ENCODE measurements at places on chromosomes 2 and 18.
A peak's percentile ranks its signal among the peaks of the same experiment; 100 is the strongest.

DNA sequence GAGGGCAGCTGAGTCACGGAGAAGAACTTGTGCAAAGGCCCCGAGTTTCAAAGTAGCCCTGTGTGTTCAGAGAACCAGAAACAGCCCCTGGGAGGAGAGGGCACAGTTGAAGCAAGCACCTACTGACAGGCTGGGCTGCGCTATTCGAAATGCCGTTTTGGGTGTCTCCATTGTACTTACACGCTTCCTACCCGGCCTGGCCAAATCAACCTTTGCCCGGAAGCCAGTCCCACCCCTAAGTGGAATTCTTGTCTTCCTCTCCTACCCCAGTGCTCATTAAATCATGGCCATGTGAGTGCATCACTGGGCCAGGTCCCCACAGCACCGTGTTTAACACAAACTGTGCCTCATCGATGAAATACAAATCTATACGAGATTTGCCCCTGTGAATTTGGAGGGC, 6.0 kb downstream of the DIPK1C start:
- no peak for DNase-seq

GRCh38 chr2:102082571-102083392, 59.8 kb upstream of the IL1R1 start:
- no peak for DNase-seq

DNA sequence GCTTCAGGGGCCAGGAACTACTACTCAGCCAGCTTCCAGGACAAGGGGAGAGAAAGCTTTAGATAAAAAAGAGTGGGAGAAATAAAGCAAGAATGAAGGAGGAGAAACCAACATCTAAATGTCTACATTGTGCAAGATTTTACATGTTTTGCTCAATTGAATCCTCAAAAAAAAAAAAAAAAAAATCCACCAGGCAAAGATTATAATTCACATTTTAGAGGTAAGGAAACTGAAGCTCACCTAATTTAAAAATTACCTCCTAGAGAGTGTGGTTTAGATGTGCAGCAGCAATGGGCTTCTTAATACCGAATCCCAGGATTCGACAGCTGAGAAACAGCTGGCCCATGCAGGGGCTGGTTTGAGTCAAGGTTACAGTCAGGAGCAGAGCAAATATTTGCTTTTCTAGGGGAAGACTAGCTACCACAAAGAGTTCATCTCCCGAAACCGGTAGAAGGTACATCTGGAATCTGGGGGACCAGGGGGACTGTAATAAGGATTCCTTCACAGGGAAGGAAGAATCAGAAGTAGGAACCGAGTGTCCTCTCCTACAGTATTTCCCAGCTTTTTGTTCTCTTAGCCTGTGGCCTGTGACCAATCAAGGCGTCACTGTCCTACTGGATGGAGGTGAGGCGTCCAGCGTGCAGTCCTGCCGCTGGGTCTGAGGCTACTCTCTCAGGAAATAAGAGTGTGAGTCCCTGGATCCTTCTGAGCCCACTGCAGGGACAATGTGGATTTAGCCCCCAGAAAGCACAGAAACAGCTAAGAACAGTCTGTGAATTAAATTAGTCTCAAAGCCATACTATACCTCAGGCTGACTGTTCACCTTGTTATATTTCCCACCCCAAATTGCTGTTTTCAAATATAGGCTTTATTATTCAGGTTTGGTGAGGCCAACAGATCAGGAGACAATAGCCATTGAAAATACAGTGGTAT, 42.3 kb downstream of the IL1R2 start:
- no peak for DNase-seq

DNA sequence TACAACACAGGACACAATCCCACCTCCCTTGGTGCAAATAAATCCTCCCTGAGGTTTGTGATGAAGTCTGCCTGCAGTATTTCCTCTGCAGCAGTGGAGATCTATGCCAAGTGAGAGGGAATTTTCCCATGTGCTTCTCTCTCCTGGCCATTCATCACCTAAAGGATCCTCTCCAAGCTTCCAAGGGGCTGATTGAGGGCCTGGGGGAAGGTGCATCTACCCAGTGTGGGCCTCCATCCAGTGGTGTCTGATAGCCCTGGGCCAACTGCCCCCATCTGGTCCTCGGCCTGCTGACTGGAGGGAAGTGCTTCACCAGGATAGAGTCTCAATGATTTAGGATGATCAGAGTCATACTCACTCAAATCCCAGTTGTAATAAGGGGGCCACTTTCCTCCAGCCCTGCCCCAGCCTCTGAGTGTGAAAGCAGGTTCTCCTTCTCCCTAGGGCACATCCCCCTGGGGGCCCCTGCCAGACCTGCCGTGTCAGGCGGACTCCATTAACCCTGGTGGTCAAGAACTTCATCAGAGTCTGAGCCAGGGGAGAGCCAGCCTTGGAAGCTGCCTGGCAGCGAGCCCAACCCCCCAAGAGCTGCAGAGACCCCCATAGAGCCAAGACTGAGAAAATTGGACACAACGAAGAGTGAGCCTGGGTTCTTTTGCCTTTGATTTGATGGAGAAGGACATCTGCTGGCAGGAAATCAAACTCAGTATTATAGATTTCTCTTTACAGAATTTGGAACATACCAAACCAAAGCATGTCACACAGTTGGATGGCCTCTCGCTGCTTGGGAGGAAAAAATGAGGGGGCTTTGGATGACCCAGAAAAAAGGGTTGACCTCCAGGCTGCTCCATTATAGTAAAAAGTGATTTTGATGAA, 509.6 kb downstream of the CMPK2 start:
- DNase-seq = no peak

DNA sequence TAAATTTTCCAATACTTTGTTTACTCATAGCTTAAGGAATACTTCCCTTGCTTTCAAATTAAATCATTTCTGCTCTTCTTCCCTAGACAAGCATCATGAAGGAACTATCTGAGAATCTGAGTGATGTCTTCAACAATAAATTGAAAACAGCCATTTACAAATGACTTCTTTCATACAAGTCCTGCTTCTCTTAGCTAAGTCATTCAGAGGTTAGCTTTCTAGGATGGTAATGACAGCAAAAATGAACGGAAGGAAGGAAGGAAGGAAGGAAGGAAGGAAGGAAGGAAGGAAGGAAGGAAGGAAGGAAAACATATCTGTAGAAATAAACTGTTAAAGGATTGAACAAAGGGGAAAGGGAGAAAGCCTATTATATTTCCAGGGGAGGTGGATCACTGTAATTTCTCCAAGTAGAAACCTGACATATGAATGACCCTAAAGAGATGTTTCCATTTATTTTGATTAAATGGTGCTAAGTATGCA, 335.0 kb upstream of the KYNU start:
- no peak for DNase-seq

DNA sequence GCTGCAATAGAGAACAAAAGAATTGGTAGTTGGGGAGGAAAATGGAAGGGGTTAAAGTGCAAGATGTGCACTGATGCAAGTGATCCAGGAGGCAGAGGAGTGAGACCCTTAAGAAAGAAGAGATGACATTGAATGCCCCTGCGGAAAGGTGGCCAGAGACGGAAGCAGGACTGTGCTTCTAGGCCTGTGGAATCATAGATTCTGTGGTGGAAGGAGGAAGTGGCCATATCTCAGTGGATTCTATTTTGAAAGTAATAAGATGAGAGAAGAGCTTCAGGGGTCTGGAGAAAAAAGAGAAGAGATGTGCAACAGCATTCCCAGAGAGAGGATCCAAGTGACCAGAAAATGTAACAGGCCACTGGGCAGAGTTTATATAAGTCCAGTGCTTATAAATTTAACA, 18.6 kb upstream of the GYPC start:
- no peak for DNase-seq

DNA sequence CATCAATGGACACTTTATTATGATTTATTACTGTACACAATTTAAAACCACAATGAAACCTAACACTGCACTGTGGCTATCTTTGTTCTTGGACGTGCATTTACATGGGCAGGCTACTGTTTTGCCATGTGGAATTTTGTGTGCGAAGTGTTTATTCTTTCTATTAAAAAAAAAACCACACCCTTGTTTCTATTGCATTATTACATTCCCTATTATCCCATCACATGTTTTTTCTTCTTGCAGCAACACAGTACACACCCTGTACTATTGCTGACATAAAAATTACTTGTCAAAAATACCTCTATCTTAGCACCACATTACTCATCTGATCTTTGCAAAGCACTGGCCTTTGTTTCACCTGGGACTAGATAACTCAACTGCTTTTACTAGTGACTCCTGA, 1.5 kb downstream of the RNF152 start:
- DNase-seq = no peak

- no peak for DNase-seq
Observed at GRCh38 chr2:177611310-177611886, 218.8 kb downstream of the AGPS start.

DNA sequence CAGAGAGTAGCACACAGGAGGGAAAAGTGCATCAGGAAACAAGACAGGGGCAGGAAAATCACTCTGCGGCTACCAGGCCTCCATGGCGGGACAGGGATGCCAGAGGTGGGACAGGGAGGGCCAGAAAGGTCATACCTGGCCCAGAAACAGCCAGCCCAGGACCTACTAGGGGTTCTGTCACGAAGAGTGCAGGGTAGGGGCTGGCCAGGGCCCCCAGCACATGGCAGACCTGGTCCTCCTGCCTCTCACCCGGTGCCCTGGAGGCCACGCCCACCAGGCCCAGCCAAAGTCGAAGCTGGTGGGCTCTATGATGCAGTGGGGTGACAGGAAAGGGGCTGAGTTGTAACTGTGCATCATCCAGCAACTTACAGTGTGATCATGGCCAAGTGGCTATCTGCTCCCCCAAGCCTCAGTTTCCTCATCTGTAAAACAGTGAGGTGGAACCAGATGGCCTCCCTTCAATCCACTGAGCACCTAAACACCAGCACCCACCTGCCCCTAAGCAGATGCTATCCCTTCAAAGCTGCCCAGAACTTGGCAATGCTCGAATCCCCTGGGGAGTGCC, 10.6 kb downstream of the CYP26B1 start:
- DNase-seq = no peak

GRCh38 chr18:28045176-28045810, 131.6 kb downstream of the CDH2 start:
- no peak for DNase-seq

- DNase-seq = no peak
Observed at GRCh38 chr2:86825036-86825692, 34.5 kb upstream of the CD8A start.

DNA sequence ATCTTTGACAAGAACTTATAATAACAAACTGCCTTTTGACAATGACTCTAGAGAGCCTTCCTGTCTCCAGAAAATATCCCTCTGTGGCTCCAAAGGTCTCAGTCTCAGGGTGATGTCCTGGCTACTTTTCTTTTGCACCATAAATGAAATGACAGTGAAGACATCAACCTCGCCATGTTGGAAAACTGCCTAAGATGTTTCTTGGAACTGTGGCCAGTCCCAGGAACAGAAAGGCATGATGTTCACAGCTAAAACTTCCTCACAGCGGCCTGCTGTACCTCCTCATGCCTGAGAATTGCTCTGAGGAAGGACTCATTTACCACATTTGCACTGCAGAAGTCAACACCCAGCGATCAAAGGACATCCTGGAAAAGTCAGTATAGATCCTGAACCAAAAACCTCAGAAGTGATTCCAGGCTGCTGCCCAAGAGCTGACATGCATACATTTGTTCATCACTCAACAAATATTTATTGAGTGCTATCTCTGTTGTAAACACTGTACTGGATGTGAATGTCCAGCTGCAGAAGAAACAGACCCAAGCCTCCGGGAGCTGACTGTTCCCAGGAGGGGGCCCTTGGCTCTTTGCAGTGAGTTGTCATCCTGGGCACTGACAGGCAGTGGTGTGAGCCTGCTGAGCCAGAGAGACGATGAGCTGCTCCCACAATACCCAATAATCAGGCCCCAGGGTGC, 64.3 kb upstream of the ACSL3 start:
- DNase-seq = no peak

DNA sequence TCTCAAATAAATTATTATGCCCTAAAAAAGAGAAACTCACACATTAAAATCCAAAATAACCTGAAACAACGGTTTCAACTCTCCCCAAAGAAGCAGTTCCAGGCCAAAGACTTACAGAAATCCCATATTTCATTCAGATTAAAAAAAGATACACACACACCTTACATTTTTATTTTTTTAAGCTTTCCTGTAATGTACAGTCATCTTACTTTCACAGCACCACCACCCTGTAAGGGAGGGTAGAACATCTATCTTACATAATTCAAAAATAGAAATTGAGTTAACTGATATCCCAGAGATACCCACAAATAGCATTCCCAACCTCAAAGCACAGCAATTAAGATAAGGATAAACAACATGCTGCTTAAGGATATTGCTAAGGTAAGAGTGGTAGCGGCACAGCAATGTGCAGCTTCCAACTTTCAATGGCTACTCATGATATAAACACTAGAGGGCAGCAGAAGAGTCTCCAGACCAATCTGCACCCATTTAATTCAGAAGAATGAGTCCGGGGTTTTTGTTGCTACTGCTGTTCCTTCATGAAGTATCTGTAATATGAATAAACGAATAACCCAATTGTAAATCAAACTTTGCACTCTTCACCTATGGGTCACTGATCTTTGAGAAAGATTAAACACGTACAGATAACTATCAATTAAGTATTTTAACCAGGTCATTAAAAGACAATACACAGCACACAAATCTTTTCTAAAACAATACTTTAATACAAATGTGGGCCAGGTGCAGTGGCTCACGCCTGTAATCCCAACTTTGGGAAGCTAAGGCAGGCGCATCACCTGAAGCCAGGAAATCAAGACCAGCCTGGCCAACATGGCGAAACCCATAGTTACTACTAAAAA, 11.3 kb downstream of the GFPT1 start:
- peak; percentile 6 for DNase-seq

Data from NCI-H1436 treated with DMSO at 0.1 percent for 48 hours (cell line).